RPMI8226 (cell line): ENCODE measurements at places on chromosomes 2 and 18.

GRCh38 chr2:67318563-67318962 is 78.6 kb upstream of the ETAA1 start:
- DNase-seq, result no peak

DNA sequence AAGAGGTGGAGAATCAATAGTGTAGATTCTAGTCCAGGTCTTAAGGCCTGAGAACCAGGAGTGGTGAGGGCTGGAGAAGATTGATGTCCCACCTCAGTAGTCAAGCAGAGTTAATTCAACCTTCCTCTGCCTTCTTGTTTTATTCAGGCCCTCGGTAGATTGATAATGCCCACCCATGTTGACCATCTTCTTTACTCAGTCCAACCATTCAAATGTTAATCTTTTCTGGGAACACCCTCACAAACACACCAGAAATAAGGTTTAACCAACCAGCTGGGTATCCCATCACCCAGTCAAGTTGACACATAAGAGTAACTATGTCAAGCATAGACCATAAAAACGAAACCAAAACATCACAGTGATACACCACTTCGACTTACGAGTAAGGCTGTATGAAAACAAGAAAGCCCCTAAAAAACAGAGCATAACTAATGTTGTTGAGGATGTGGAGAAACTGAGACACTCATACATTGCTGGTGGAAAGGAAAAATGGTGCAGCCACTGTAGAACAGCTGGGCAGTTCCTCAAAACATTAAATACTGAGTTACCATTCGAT is 57.5 kb downstream of the SLC35F5 start:
- DNase-seq, result no peak

DNA sequence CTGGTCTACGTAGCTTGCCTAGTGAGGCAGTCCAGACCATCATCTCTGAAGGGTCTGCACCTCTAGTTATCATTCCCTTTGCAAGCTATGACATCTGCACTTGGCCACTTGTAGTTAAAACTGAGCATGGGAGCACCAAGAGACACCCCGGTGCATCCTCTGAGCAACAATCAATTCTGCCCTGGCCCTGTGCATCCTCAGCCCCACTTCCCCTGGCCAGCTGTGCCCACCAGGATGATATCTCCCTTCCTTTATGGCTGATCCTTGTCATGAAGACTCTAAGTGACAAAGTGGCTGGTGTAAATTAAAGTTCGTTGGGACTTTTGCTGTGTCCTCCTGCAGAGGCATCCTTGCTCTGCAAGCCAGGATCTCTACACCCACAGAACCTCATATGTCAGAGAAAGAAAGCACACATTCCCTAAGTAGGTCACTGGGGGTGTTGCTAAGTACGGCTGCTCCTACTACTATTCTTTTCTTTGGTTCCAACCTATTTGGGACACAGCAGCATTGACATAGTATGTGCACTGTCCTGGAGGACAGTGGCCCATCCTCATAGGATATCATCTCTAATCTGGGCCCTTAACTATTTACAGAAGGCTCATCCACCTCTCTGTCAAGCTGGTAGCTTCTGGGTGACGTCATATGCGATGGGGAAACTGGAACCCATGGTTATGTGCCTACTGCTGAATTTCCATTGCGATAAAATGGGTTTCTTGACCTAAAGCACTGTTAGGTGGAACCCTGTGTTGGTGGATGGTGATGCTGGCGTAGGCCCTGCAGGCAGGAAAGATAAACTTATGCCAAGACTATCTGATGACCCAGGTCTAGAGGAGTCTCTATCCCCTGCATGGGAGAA is 384.3 kb upstream of the ID2 start:
- no peak for DNase-seq

DNA sequence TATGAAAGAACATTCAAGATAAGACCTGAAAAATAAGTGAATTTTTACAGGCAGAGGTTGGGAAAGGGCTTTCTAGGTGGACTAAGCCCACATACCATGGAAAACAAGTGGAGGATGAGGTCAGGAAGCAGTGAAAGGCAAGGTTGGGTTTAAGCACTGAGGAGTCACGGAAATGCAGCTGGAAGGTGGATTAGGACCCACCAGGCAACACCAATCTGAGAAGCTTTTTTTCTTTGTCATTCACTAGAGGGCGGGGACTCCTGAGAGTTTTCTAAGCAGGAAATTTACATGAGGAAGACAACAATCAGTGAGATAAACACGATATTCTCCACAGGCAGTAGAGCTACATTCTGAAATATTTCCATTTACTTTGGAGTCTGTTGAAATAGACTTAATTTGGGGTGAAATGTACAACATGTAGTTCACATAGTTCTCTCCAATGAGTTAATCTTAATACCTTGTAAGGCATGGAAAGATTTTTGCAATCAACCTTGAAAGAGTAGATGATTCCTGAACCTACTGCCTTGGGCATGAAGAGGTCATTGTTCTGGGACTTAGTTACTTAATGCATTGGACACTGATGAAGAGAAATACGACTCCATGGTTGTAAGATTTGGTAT is 40.7 kb downstream of the VIT start:
- no peak for DNase-seq

- no peak for DNase-seq
Measured at GRCh38 chr18:74507097-74507881, 11.1 kb downstream of the CNDP2 start.

- no peak for DNase-seq
Measured at GRCh38 chr2:10234013-10234306, 68.7 kb upstream of the HPCAL1 start.

DNA sequence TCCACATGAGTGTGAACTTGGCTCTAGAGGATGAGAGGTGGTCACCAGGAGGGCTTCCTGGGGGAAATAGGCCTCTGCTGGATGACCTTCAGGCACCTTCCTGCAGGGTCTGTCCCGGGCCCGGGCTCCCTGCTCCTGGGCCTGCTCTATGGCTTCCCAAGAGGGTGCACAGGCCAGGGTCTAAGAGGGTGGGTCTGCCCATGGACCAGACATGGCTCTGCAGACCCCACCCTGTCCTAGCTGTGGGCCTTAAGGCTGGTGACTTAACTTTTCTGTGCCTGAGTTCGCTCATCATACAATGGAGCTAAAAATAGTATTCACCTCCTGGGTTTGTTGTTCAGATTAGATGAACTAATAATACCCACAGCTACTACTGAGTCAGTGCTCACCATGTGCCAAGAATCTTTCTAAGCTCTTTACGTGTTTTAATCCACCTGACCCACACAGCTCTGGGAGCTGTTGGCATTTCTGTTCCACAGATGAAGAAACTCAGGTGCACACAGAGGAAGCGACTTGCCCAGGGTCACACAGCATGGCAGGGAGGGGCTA is 14.4 kb downstream of the INHBB start:
- no peak for DNase-seq

DNA sequence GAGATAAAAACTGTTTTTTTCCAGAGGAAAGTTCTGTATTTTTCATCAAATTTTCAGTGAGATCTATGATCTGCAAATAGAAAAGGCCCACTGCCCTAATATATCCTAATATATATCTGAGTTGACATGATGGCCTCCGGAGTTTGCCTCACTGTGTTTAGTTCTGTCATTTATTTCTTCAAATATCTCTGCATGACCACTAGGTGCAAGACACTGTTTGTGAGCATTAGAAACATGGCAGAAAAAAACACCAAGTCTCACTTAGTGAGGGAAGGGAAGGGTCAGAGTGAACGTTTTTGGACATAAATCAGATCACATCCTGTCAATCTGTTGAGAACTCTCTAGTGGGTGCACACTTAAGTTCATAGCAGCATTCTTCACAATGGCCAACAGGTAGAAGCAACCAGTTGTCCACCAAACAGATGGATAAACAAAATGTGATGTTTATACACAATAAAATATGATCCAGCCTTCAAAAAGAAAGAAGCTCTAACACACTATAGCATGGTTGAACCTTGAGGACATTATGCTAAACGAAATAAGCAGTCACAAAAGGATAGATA is 53.4 kb downstream of the SPIRE1 start:
- DNase-seq, result no peak

- no peak for DNase-seq
Measured at GRCh38 chr18:72504866-72505265, 39.3 kb downstream of the CBLN2 start.

GRCh38 chr2:174449033-174449432 is 37.8 kb downstream of the GPR155 start:
- no peak for DNase-seq

DNA sequence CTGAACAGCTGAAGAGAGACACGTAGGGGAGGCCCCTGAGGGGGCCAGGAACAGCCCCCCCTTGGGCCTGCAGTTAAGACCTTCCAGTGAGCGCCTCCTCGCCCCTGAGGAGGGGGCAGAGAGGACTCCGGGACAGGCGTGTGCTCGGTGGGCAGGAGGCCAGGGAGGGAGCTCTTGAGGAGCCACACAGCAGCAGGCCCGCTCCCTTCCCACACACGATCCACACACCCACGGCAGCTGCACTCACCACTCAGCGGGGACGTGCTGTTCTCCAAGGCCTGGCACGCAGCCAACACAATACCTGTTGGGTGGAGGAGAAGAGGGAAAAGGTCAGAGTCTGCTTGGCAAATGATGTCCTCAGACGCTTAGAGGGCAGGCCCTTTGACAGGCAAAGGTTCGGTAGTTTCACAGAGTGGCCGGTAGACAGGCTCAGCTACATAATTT is 39.0 kb downstream of the TGFA start:
- DNase-seq, result no peak

GRCh38 chr2:133966720-133967304 is 287.1 kb upstream of the MGAT5 start:
- no peak for DNase-seq

GRCh38 chr2:69018678-69019095 is 5.7 kb downstream of the ANTXR1 start:
- DNase-seq, result no peak

DNA sequence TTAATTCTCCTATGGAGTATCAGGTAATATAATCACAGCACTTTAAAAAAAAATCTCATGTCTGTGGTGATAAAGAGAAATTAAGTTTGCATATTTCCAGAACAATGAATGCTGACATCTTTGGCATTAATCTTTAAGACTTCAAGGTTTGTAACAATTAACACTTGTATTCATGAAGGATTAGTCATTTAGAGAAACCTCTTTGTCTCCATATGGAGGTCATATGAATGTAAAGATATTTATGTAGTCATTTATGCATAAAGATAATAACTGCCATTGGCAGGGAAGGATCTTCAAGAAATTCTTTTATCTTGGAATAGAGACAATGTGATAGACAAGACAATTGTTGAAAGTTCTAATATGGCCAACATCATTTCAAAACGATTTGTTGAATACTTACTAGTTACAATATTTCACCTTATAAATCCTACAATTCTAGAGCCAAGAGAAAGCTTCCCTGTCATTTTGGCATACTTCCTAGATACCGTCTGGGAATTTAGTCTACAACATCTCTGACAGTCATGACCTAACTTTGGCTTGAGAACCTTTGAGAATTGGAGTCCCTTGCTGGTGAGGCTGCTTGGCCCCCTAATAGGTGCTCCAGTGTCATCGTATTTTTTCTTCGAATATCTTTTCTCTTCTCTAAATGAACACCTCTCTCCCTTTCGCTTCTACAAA is 33.6 kb downstream of the RASGRP3 start:
- DNase-seq, result no peak

DNA sequence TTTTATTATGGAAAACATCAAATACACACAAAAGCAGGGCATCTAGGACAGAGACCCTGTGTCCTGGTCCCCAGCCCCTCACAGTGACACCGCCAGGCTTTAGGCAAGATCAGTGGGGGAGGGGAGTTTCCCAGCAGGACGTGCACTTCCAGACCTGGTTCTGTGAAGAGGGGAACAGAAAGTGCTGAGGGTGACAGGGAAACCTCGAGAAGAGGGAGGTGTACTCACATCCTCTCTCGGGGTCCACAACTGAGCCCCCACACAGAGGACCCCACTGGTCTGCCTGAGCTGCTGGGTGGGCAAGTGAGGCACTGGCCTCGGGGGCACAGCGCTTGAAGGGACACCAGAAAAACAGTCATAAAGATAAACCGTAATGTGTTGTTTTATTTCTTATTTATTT is 4.4 kb upstream of the GPR35 start:
- no peak for DNase-seq

GRCh38 chr2:120108049-120108448 is 95.2 kb downstream of the EPB41L5 start:
- no peak for DNase-seq

- DNase-seq, result no peak
Measured at GRCh38 chr2:204205538-204205937, 269.0 kb downstream of the ICOS start.

DNA sequence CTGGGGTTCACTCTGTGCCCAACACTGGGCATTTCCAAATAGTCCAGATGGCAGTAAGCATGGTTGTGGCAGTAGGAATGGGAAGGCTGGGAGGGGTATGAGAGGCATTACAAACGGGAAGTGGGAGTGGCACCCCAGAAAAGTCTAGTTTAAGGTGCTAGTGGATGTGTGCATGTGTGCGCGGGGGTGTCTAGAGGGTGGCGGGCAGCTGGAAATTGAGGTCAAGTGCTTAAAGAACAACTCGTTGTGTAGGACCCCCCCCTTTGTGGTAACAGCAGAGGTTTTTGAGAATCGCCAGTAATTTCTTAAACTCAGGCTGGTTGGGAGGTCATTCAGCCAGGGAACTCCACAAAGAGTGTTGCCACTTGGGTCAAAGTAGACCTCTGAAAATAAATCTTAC is 69.9 kb downstream of the RHBDD1 start:
- no peak for DNase-seq

DNA sequence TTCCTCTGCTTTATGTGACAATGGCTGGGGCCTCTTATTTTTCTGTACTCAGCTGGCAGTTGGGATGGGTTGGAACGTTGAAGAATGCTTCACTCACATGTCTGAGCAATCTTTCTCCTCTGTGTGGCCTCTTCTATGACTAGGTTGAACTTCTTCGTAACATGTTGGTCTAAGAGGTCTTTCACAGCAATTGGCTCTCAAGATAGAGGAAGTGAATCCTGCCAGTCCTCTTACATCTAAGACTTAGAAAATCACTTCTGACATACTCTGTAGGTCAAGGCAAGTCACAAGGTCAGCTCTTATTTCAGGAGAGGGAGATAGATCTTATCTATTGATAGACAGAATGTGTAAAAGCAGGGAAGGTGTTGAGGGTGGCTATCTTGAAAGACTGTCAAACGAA is 174.1 kb downstream of the NYAP2 start:
- DNase-seq, result no peak

DNA sequence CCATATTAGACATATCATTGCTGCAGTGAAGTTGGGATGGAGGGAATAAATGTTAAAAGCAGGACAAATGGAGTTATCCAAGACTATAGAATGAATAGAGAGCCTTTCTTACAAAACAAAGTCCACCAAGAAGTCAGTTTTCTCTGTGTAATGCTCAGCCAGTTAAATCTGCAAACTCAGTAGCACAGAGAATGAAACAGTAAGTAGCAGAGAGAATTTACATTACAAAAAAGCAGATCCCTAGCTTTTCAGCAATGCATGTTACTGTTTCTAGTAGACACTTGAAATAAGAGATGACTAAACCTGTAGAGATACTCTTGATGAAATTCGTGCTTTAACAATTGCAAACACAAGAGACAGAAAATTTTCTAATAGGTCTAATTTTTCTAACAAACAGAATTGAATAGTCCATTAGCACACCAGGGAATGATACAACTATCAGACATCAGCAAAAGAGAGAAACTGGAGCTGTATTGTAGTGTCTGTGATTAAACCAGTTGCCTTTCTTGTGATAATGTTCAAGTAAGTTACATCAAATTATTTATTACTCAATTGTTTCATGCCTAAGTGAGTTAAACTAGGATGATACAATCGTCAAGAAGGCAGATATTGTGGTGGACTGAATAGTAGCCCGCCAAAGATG is 322.2 kb upstream of the DDX18 start:
- no peak for DNase-seq
